ENCODE measurements at places on chromosomes 3 and 15. TPM values are rescaled to one million over a fixed set of nuclear protein-coding genes. Genes with fewer than 3 reads are reported as not detected.

DNA sequence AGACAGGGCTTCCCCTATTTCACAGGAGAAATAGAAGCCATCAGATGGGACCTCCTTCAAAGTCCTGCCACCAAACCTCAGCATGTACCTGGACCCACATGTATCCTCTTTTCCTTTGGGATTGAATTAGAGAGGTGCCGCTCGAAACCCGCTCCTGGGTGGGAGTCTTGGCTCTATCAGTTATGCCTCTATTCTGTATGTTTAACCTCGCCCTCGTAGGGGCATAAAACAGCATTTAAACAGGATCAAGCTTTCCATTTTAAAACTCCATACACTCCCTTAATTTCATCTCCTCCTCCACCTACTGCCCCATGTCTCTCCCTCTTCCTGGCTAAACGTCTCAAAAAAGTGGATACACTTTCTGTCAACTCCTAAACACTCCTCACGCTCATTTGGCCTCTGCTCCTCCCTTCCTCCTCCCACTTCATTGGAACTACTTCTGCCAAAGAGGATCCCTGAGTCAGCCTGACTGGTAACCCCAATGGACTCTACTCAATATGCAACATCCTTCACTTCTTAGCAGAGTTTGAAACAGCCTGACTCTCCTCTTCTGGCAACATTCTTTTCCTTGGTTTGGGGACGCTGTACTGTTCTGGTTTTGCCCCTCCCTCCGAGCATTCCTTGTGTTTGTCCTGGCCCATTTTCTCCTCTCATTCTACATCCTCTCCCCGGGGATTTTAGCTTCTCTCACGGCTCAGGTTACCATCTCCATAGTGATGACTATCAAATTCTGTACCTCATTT is 23.0 kb upstream of the MUC20 start:
- peaks cover 34% of the 10 kb centered on the region for H3K36me3 ChIP-seq
- H3K27ac ChIP-seq = no peak overlapping the region
- DNase-seq = peak; percentile 74
- no peaks in the 10 kb centered on the region for H3K27me3 ChIP-seq
- H3K4me3 ChIP-seq = no peak overlapping the region

DNA sequence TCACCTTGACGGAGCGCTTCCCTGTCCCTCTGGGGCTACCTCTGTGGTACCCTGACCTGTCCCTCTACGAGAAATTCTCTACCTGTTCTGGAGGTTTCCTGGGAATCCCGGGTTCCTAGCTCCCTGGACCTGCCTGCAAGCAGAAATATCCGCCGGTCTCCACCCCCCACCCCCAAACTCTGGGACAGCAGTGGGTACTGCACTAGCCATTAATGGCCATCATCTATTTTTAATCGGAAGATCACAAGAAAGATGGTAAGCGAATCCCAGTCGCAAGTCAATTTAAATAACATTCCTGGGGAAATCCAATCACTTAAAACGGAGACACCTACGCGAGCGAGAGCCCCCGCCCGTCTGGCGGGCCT is 429 bp upstream of the C3orf80 start:
- H3K4me3 ChIP-seq = peak overlapping the region; percentile 35
- peaks cover 48% of the 10 kb centered on the region for H3K27me3 ChIP-seq
- DNase-seq = no peak
- peaks cover 17% of the 10 kb centered on the region for H3K4me1 ChIP-seq

OIP5 gene
- 4.0 TPM for total RNA-seq

GRCh38 chr3:76990606-76991005 is 49.3 kb upstream of the ROBO2 start:
- no peak for DNase-seq
- no peaks in the 10 kb centered on the region for H3K4me1 ChIP-seq
- no peaks in the 10 kb centered on the region for H3K27me3 ChIP-seq
- no peak overlapping the region for H3K27ac ChIP-seq
- H3K4me3 ChIP-seq = no peak overlapping the region
- H3K36me3 ChIP-seq = no peaks in the 10 kb centered on the region

GRCh38 chr3:14880447-14881106 is 61.8 kb downstream of the FGD5 start:
- H3K27ac ChIP-seq = no peak overlapping the region
- no peak overlapping the region for H3K4me3 ChIP-seq
- peaks cover 11% of the 10 kb centered on the region for H3K4me1 ChIP-seq
- H3K27me3 ChIP-seq = no peaks in the 10 kb centered on the region

PPP1R2 gene
- 32.7 TPM for total RNA-seq

DNA sequence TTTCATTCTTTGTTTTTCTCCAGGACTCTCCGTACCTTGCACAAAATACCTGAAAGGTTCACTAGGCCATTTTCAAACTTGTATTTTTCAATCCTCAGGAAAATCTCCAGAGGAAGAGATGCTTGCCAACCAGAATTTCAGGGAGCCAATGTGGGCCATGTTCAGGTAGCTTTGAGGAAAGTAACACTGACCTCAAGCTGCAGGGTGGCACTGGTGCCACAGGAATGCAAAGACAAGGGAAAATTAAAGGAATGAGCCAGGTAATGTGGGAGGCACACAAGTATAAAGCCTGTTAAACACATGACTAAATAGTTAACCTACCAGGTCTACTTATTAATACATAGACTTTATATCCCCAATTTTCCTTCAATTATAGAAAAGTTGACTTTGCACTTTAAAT is 51.9 kb upstream of the GAP43 start:
- no peaks in the 10 kb centered on the region for H3K4me1 ChIP-seq
- no peak overlapping the region for H3K4me3 ChIP-seq
- no peaks in the 10 kb centered on the region for H3K27me3 ChIP-seq
- no peak for DNase-seq

SLCO2A1 gene
- total RNA-seq = 0.49 TPM

FBXO40 gene
- 2.4 TPM for total RNA-seq

GRCh38 chr3:173986861-173987410 is 589.4 kb downstream of the NLGN1 start:
- no peak overlapping the region for H3K27ac ChIP-seq
- H3K27me3 ChIP-seq = no peaks in the 10 kb centered on the region
- no peaks in the 10 kb centered on the region for H3K4me1 ChIP-seq
- H3K4me3 ChIP-seq = no peak overlapping the region
- no peak for DNase-seq
- no peaks in the 10 kb centered on the region for H3K36me3 ChIP-seq

DNA sequence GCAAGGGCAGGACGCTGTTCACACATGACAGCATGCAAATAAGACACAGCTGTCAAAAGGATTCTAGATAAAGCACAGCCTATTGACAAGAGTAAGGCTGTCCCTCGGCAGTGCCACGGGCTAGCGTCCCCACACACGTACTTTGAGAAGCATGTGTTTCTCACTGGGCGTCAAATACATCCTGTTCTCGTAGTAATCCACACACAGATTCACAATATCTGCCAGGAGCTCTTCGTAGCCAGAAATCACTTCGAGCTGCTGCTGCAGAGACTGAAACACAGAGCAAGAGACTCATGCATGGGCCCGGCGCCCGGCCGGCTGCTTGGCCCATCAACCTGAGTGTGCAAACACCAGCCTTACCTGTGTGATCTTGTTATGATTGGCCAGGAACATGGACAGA is 41.1 kb downstream of the CYFIP1 start:
- no peaks in the 10 kb centered on the region for H3K27me3 ChIP-seq
- peaks cover 70% of the 10 kb centered on the region for H3K36me3 ChIP-seq
- H3K4me1 ChIP-seq = no peaks in the 10 kb centered on the region
- no peak for DNase-seq

DNA sequence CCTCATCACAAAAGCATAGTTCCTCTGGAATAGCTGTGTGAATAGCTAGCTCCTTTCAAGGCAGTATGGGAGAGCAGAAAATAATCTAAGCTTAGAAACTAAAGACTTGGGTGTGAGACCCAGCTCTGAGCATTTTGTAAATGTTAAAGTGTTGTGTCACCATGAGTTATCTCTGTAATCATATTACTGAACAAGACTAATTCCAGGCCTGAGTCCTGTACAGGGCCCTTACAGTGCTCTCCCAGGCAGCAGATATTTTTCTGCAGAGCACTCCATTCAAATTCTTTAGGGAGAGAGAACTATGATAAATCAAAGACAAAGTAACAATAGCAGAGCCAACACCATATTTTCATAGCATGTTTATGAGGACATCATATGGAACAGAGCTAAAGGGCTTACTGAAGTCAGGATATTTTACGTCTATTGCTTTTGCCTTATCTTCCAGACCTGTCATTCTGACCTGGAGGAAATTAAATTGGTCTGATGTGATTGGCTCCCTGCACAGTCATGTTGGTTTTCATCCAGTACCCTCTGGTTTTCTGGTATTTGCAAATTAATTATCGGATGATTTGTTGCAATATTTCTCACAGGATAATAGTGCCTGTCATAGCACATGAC is 172.6 kb upstream of the PPP2R3A start:
- no peaks in the 10 kb centered on the region for H3K27me3 ChIP-seq
- H3K36me3 ChIP-seq = no peaks in the 10 kb centered on the region
- no peak overlapping the region for H3K27ac ChIP-seq
- H3K4me1 ChIP-seq = no peaks in the 10 kb centered on the region
- no peak overlapping the region for H3K4me3 ChIP-seq
